Activated CD4-positive, alpha-beta T cell treated with anti-CD3 and anti-CD28 coated beads, Interleukin-10, Interleukin-2, amounts not matched to agents 100 ng/mL and 50 ng/mL, durations not matched to agents 16 hours and 8 hours (primary cell): ENCODE measurements at places on chromosomes 12 and 14.
A peak's percentile ranks its signal among the peaks of the same experiment; 100 is the strongest.

DNA sequence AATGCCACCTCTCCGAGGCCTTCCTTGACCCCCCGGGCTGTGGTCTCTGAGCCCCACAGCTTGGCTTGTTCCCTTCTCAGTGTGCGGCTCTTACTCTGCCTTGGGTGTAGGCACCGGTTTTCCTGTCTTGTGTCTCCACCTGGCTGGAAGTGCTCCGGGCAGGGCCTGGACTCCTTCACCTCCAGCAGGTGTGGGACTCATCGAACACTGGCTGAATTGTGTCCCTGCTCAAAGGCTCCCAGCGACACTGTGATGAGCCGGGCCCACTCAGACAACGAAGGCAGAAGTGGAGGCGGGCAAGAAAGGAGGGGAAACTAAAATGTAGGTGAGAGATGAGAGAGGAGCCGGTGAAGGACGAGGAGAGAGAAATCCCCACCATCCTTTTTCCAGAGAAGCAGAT, 18.0 kb downstream of the TMEM63C start:
- DNase-seq, result no peak

DNA sequence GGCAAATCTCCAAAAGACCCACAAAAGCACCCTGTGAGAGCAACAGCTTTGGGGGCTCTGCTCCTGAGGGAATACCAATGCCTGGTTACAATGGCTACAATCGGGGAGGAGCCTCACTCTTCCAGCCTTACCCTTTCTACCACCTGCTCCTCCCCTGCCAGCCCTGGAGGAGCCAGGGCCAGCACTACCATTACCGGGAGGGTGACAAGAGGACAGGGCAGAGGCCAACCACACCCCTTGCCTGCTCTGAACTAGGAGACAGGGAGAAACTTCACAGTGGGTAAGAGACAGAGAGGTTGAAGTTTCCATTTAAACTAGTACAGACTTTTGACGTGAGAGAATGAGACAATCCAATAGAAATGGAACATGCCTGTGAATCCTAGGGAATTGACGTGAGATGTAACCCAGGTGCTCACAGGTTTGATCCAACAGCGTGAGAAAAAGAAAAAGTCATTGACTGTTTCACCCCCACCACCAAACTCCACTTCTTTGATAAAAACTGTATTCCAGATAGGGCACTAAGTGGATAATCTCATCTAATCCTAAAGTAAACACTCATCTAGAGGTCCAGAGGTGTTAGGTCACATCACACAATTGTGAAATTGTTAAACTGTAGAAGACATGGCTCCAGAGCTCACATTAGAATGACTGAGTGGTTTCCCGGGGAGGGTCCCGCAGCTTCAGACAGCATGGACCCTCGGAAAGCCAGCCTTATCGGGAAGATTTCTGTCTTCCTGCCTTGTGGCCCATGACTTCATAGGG, 8.4 kb upstream of the TC2N start:
- no peak for DNase-seq

- peak; percentile 40 for DNase-seq
Observed at GRCh38 chr12:42568952-42569915, 20.3 kb downstream of the PRICKLE1 start.

DNA sequence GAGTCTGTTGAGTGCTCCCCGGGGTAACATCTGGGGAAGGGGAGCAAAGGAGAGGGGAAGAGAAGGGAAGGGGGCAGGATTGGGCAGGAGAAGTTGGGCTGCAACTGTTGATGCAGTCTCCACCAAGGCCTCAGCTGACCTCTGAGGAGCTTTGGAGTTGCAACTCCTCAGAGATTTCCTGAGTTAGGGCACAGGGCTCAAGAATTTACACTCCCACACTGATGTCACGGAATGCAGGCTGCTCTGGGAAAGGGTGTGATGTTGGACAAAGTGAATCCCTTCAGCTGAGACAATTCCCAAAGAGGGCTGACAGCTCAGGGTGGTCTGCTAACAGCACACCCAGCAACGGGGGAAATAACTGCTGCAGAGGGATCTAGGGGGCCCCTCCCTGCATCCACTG, 295.6 kb downstream of the PCNX1 start:
- DNase-seq, result no peak

GRCh38 chr14:63922696-63923421, 70.1 kb downstream of the SYNE2 start:
- DNase-seq, result no peak
